ENCODE measurements at places on chromosomes 6 and 20.

DNA sequence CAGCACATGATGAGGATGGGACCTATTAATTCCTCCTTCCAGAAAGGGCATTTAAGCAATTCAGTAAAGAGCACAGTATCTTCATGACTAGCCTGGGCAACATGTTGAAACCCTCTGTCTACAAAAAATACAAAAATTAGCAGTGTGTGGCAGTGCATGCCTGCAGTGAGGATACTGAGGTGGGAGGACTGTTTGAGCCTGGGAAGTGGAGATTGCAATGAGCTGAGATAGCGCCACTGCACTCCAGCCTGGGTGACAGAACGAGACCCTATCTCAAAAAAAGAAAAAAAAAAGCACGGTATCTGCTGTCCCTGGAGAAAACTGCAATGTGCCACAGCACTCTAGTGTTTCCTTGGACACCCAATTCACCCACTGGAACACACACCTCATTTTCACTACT is 18.4 kb downstream of the SAMD3 start:
- no peak for DNase-seq

DNA sequence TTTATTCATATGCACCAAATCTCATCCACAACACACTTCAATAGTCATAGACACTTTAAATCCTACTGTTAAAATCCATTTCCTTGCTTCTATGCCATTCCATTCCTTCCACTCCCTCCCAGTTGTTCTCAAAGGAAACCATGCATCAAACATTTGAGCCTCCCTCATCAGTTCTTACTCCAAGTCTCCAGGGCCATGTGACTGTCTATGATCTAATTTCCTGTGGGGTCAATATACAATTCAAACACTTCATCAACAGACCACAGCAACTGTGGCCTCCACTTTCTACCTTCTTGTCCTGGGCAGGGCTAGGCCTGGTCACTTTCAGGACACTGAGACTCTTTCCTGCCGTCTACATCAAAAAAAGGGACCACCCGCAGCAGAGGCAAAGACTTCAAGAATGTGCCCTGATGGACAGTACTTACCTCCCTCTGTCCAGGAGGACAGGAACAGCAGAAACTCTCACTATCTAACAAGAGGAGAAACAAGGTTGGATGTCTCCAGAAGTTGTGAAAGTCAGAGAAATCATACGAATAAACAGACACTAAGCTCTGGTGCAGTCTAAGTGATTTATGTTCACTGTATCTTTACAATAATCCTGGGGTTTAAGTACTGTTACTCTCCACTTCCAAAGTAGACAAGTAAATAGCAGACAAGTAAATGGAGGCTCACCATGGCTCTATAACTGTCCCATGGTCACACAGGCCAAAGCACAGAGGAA is 160.2 kb downstream of the QRSL1 start:
- no peak for DNase-seq

- DNase-seq, result peak; percentile 56
Observed at GRCh38 chr6:72212686-72213085, 326.3 kb downstream of the RIMS1 start.

DNA sequence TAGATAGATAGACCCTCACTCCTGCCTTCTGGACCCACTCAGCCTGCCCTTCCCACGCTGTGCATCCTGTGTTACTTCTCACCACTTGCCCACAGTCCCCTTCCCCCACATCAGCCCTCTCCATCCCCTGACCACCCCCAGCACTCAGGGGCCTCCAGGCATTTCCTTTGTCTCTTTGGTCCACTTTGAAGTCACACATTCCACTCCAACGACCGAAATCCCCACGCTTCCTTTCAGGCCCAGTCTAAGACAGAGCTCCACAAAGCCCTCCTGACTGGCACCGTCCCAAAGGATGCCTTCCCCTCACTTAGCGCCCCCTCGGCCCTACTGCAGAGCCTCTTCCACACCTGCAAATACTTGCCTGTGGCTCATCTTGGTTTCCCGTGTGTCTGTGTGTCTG is 83.8 kb downstream of the FOXF2 start:
- DNase-seq, result no peak

GRCh38 chr6:118913161-118913560 is 19.2 kb downstream of the ASF1A start:
- no peak for DNase-seq
